ENCODE measurements at places on chromosomes 4 and X.

DNA sequence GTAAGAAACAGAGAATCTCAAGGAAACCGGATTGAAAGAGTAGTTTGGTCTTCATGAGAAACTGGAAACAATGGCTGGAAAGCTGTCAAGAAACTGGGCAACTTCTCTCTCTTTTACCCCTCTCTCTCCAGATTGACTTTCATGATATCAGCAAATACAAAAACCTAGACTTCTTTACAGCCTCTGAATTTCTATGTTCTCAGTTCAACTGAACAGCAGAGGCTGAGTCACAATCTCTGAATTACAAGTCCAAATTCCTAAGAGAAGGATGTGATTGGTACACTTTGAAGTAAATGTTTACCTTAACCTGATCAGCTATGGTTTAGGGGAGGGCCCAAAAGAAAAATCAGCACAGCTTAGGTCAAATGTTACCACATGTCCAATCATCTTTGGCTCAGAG lies 974.9 kb downstream of the RPA4 start:
- DNase-seq = no peak

GRCh38 chr4:47862297-47862696 lies 24.4 kb upstream of the CORIN start:
- DNase-seq = no peak

GRCh38 chrX:14851526-14851925 lies 21.3 kb downstream of the FANCB start:
- DNase-seq = no peak

DNA sequence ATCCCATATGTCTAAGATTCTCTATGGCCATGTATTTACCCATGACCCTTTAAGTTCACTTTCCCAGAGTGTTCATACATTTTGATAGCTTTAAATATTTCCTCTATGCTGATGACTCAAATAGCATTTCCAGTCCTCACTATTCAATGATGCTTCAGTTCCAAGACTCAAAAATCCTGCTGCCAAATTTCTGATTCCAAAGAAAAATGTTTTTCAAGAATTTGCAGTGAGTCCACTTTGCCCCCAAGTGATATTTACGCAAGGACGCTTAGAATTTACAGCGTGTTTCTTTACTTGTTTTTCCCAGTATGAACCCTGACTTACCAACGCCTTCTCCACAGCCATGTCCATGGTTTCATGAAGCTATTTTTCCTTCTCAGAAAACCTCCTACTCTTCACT lies 127.9 kb upstream of the PCDH18 start:
- DNase-seq = no peak

DNA sequence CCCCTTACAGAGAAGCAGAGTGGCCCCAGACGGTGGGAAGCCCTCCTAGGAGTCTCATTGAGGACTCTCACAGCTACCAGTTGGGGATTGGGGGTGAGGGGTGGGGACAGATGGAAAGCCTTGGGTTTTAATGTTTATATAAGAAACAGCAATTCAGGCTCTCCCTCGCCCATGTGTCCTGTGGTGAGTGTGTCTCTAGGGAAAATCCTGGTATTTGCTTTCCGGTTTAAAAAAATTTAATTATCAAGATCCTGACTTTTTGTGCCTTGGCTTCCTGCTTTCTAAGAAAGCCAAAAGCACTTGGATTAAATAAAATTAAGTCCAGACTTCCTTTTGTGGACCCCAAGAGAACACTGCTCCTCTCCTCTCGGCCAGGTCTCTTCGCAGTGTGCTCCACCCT lies 93.8 kb downstream of the SOWAHB start:
- no peak for DNase-seq

- DNase-seq = no peak
Measured at GRCh38 chr4:53771326-53771725, 180.0 kb upstream of the LNX1 start.

- DNase-seq = no peak
Measured at GRCh38 chr4:39542611-39543012, 15.4 kb upstream of the UGDH start.

DNA sequence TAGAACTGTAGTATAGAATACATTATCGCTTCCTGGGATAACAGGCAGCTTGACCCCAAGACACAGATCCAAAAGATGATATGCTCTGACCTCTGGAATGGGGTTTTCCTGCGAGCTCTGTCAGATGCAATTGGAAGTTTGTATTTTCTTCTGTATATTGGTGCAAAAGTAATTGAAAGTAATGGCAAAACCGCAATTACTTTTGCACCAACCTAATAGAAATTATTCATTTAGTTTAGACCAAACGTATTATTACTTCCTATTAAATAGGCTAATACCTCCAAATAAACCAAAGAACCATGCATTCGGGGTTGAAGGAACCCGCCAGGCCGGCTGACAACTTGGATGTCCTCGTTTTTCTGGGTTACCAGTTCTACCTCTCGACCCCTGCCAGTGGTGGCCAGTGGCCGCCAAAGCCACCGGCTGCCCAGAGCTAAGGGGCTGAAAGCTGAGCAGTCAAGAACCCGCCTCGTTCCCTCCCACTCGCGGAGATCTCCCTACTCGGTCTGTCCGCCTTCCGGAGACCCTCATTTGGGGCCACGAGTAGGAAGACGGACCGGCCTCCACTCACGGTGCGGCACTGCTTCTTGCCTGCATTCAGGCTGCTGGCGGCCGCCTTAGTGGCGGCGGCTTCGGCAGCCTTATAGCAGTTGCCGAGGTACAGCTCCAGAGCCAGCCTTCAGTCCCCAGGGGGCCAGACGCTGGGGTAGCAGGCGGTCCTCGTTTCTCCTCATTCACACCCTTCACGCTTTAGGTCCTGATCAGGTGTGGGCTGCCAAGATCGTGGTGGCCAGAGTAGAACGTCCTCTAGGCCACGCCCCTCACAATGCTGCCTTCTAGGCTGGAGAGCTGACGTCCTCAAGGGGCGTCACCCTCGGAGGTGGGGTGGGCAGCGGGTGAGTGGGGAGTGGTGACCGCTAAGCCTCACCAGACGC lies 121.9 kb downstream of the RBMX2 start:
- no peak for DNase-seq

- DNase-seq = no peak
Measured at GRCh38 chr4:40363945-40364344, 28.8 kb downstream of the CHRNA9 start.

- no peak for DNase-seq
Measured at GRCh38 chr4:155433636-155434360, 57.0 kb upstream of the MAP9 start.

GRCh38 chrX:81054904-81055303 lies 146.8 kb downstream of the HMGN5 start:
- no peak for DNase-seq

DNA sequence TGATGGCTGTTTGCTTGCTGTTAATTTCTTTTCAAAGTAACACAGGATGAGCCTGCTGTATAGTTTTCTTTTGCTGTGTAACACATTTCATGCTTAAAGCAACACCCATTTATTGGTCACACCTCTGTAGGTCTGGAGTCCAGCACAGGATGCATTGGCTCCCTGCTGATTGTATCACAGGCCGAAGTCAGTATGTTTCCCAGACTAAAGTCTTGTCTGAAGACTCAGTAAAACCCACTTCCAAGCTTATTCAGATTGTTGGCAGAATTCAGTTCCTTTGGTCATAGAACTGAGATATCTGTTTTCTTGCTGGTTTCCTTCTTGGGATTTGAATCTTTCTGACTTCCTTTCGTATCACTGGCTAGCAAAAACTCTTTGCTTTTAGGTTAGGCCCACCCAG lies 54.3 kb downstream of the LRP2BP start:
- DNase-seq = no peak

GRCh38 chrX:10749113-10749512 lies 128.7 kb upstream of the MID1 start:
- no peak for DNase-seq

DNA sequence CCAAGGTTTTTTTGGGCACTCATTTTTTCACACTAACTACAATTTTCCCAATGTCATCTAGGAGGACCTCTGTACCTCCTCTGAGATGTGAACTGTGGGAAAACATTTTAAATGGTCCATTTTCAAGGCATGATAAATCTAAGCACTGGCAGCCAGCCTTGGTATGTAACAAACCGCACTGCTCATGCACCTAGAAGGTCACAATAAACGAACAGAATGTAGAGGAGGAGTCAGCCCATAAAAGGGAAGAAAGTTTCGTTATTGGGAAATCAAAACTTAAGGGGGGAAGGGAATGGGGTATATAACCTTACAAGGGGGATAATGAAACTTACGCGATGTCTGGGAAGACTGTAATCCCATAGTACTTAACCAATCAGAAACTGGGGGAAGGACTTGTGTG lies 16.4 kb downstream of the COX18 start:
- no peak for DNase-seq

DNA sequence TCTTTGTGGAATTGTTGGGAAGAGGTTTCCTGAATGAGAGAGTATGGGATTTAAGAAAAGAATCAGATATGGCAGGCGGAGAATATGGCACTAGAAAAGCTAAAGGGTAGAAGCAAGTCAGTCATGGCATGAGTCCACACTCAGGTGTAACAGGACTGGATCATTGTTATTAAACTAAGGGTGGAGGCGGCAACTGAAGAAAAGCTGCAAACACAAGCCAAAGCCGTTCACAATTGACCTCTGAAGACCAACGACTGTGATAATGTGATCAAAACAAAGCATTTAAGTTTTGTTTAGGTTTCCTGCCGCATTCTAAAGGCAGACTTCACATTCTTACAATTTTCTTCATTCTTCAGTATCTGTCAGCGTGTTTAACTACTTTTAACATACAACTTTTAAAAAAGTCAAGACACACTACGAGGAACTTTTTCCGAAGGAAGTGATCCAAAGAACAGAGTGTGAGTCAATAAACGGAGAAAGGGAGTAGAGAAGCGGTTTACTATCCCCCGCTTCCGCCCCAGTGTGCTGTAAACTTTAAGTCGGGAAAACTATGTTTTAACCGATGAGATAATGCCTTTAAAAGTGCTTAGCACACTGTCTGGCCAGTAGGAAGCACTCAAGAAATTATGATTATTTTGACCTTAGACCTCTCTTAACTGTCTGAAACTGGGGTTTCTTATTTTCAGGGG lies 909 bp upstream of the SLAIN2 start:
- DNase-seq = no peak

- DNase-seq = no peak
Measured at GRCh38 chr4:37463033-37463856, 218.7 kb downstream of the NWD2 start.

GRCh38 chr4:3526456-3526855 lies 5.8 kb downstream of the LRPAP1 start:
- DNase-seq = no peak

DNA sequence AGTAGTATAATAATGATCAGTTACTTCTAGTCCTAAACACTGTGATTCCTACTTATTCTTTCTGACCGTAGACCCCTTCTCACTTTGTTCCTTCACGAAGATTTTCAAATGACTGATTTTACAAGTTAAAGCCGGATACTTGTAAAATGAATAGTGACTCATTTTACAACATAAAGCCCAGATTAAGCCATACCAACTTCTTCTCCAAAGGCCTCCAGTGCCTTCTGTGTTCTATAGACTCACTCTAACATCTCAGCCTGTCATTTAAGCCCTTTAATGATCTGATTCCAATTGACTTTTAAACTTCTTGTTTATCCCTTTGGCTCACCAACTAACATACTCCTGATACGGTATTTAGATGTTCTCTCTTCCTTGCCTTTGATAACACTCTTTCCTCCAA lies 480.0 kb upstream of the HS3ST1 start:
- DNase-seq = no peak

GRCh38 chr4:612749-613125 lies 12.6 kb upstream of the PDE6B start:
- no peak for DNase-seq

DNA sequence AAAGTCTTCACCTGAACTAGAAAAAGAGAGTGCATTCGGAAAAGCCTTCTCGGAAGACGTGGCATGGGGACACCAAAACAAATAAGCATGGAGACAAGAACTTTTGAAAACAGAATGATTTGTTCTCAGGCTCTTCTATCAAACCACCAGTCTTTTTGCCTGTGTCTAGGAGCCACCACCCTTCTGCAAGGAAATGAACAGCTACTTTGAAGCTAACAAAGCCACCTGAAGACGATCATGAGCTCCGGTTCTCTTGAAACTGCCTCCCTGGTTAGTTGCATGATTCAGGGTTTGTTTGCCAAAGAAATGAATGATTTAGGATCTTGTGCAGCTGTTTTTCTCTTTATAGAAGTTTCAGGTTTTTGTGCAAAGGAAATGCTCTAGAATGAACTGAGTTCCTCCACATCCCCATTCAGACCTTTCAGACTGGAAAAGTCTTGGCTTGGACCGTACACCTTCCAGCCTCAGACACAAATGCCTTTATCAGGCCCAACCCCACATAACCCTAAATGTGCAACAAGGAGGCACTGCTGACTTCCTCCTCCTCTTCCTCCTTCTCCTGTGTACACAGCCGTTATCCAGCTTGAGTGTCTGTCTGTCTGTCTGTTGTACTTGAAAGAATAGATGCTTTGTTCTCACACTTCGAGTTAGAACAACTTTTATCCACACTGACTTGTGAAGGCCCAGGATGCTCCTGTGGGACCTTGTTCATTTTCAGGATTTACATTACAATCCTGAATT lies 334.8 kb upstream of the KLF3 start:
- no peak for DNase-seq

GRCh38 chr4:180542445-180543100 lies 1700.6 kb upstream of the TENM3 start:
- DNase-seq = peak; percentile 43

GRCh38 chr4:32962100-32962499 lies 2241.9 kb downstream of the PCDH7 start:
- no peak for DNase-seq

DNA sequence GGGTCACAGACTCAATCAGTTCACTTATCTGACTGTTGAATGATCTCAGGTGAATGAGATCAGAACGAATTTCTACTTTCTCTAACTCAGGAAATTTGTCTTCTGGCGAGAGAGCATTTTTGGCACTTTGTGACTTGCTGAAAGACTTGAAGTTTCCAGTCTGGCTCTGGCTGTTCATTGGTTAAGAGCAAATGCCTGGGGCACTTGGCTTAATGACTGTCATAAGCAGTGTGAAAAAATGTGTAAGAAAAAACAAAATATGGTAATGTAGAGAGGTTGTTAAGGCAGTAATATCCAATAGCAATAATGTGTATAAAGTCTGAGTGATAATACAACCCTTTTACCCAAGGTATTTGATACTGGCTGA lies 71.3 kb upstream of the PGRMC2 start:
- no peak for DNase-seq

GRCh38 chrX:150504397-150505182 lies 63.8 kb upstream of the MTM1 start:
- DNase-seq = no peak

DNA sequence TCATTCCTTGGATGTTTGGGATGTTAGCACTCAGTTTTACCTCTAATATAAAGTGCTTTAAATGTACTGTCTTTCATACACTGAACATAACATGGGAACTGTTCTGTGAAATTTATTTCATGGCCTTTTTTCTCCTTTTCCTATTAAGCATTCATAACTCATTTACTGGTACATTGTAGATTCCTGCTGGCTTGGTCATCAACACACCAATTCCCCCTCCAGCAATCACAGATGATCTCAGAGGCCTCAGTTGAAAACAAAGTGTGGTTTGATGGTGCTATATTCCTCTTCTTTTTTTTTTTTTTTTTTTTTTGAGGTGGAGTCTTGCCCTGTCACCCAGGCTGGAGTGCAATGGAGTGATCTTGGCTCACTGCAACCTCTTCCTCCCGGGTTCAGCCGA lies 61.9 kb upstream of the FAM47B start:
- DNase-seq = no peak
